Stimulated activated CD8-positive, alpha-beta memory T cell treated with anti-CD3 and anti-CD28 coated beads, Interleukin-2, amount 100 ng/mL, for 1 hour (primary cell): ENCODE measurements at places on chromosomes 3 and 15.
A peak's percentile ranks its signal among the peaks of the same experiment; 100 is the strongest.

GRCh38 chr15:73573572-73573971, 59.6 kb downstream of the NPTN start:
- DNase-seq = no peak

DNA sequence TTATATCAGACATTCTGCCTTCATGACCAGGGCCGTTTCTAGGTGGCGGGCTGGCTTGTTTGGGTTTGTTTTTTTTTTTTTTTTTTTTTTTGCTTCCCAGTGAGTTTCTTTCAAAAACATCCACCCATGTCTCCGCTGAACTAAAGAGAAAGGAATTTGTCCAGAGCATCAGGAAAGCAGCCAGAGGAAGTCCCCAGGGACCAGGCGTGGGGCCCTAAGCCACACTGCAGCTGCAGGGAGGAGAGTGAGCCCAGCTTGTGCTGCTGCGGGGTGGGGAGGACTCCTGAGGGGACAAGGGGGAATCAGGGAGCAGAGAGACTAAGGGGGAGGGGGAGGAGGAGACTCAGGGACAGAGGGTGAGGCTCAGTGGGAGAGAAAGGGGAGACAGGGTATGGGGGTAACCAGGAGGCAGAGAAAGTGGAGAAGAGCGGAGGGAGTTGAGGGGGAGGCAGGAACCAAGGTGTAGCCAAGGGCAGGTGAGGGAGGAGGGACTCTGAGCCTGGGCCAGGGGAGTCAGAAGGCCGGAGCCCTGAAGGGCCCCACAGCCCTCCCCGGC, 49.5 kb downstream of the CYP11A1 start:
- DNase-seq = no peak

GRCh38 chr3:37174532-37175126, at the start of gene LRRFIP2:
TSS of gene LRRFIP2 (minus strand) at chr3:37174582. CDS start at chr3:37148983, 25,599 bp downstream.
- DNase-seq = no peak

DNA sequence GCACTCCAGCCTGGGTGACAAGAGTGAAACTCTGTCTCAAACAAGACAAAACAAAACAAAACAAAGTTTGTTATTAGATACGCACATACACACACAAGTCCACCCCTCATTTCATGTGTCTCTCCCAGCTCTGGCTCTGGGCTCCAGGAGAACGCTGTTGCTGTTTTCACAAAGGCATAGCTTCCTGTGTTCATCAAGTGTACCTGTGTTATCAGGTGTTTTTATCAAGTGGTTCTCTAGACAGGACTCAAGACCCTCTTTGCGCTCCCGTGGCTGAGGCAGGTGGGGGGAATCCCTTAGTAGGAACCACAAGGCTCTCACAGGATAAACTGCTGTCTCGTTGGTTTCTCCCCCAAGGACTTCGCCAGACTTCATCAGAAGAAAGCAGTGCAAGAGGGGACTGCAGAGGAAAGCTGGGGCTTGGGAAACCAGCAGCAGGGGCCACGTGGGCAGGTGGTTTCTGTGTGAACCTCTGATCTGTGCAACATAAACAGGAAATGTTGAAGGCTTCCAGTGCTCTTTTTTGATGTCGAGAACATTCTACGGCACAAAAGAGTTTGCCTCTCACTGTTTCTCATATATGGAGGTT, 6.9 kb upstream of the PPP1R2 start:
- DNase-seq = peak; percentile 62

DNA sequence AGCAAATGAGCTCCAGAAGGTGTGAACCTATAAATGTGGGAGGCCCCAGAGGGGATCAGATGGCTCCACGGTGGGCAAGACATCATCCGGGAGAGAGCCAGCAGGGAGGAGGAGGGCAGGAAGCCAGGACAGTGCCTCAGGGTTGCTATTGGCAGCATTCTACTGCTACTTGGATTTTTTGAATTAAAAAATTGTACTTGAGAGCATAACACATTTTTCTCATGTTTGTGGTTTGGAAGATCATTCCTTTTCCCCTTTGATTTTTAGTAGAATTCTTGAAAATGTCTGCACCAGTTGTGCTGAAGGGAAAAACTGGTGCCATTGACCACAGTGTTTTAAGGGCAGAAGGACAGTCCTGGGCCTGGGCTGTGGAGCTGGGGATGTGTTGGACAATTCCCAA, 59.2 kb downstream of the LYZL4 start:
- DNase-seq = no peak

DNA sequence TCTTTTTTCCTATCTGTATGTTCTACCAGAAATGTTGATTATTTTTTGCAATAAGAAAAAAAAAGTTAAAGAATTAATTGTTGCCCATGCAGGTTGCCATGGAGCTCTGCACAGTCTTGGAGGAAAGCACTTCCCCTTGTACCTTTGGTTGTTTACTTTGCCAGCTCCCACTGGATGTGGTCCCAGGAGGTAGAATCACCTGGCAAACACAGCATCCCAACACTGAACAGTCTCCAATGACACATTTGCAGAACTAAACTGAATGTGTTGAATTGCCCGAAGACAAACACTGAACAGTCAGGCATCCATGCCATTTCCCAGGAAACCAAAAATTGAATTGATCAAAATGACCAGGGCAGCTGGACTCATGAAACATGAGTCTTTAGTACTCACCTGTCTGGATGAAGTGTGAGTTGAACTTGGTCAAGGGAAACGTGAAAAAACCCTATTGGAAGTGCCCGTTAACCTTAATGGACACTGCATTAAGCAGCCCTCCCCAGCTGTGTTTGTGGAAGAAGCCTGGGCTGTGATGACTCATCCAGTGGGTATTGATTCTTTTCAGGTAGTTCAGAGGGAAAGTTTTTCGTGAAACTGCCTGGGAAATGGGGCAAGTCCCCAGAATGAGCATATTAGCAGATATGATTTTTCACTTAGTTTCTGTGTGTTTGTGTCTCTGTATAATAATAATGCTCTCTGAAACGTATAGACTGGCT, 284.7 kb upstream of the STT3B start:
- DNase-seq = no peak

DNA sequence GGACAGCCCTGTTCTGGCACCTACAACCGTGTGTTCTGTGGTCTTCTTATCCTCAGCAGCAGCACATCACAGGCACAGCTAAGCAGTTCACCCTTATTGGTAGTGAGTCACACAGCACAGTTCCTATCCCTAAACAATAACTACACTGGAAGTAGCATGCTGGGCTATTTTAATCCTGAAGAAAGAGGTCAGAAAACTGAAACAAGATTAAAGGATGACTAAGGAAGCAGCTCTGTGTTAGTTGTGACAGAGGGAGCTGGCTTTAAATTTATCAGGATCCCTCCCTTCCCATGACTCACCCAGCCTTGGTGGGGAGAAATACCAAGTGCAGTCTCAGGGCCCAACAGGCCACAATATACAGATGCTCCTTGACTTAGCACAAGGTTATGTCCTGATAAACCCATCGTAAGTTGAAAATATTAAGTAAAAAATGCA, 144.3 kb downstream of the ERC2 start:
- DNase-seq = no peak

DNA sequence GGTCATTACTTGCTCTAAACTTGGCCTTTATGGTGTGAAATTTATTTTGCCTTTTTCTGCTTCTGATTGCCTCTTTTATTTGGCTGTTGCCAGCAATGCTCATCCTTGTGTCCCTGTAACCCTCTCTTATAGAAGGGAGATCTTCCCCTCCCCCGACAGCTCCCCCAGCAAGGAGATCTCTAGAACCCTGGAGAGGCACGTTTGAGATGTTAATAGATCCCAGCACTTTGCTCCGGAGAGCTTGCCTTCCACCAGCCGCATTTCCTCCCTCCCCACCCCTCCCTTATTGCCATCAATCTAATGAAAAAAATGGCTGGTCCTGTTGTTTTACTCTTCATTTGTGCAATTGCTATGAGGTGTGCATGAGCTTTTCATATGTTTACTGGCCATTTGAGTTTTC, 18.2 kb downstream of the TRIM71 start:
- DNase-seq = no peak

DNA sequence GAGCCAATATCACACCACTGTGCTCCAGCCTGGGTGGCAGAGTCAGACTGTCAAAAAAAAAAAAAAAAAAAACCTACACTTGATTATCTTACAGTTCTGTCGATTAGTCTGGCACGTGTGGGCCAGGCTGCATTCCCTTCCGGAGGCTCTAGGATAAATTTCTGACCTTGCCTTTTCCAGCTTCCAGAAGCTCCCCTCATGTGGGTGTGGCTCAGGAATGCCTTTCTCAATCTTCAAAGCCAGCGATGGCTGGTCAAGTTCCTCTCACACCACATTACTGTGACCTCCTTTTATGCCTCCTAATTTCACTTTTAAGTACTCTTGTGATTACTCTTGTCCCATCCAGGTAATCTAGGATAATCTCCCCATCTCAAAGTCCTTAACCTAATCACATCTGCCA, 58.2 kb upstream of the DUT start:
- no peak for DNase-seq

DNA sequence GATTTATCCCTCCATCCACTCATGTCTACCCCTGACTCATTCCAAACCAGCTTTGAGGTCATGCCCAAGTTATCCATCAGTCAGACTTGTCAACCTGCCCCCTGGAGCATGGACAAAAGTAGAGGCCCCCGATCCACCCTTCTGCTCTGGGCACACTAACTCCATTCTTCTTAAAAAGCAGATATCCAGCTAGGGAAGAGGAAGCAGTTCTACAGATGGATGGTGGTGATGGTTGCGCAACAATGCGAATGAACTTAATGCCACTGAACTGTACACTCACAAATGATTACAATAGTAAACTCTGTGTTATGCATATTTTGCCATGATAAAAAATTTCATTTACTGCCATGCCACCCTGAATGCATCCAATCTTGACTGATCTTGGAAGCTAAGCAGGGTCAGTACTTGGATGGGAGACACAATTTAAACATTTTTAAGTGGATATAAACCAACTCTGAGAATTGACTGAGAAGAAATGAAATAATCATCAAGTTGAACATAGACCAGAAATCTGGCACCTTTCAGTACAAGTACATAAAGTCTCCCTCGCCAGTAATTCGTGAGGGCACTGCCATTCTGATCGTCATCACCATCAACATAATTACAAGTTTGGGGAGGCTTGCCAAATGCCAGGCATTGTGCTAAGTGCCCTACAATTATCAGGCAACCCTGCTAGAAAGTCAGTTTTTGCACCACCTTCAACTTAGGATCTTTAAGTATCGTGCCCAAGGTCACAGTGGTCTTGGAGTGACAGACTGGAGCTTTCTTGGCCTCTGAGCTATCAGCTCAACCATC, 124.8 kb downstream of the ATP10A start:
- no peak for DNase-seq

GRCh38 chr3:165640031-165640430, 197.2 kb downstream of the BCHE start:
- DNase-seq = no peak

DNA sequence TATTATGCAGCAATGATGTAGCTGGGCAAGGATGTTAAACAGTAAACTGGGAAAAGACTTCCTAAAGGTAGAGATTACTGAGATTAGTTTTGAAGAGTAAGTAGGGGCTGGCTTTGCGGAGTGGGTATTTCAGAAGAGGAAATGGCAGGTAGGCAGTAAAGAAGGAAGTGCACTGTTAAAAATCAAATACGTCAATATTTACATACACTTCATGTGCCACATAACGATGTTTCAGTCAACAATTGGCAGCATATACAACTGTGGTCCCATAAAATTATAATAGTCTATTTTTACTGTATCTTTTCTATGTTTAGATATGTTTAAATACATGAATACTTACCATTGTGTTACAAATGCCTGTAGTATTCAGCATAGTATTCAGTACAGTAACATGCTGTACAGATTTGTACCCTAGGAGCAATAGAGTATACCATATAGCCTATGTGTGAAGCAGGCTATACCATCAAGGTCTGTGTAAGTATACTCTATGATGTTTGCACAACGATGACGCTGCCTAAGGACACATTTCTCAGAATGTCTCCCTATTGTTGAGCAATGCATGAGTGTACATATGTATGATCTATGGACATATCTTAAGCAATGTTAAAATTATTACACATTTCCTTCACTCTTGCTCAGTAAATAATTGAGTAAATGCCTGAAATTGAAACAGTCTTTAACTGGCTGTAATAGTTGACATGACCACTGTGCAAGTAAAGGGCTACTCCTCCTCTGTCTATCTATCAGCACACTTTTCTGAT, 196.7 kb downstream of the ISL2 start:
- no peak for DNase-seq

DNA sequence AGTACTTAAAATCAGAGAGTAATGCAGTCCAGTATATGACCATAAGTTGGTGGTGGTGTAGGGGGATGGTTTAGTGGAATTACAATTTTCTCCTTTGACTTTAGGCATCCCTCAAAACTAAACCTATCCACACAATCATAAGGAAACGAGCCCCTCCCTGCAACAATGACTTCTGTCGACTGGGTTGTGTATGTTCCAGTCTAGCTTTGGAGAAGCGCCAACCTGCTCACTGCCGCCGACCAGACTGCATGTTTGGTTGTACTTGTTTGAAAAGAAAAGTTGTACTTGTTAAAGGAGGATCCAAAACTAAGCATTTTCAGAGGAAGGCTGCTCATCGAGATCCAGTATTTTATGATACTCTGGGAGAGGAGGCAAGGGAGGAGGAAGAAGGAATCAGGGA, 52.8 kb downstream of the MGA start:
- DNase-seq = no peak

GRCh38 chr3:103953796-103954195, 1412.9 kb upstream of the ALCAM start:
- DNase-seq = no peak

GRCh38 chr3:13162549-13163320, 89.5 kb upstream of the IQSEC1 start:
- DNase-seq = no peak

DNA sequence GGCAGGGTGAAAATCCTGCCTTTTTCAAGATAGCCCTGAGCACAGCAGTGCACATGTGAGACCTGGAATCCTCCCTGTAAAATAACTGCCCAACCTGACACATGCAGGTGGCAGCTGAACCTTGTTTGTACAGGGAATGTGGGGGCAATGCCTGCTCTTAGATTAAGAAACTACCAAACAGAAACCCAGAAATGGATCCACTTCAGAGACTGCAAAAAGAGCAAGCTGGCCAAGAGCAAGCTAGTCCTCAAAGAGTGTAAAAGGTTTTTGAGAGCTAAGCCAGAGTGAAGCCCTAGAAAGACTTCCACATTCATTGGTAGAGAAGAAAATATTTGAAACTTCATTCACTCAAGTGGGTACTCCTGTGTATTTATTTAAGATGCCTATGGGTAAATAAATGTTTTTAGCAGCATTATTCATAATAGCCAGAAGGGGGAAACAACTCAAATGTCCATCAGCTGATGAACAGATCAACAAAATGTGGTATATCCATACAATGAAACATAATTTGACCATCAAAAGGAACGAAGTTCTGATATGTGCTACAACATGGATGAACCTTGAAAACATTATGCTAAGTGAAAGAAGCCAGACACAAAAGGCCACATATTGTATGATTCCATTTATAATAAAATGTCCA, 96.0 kb upstream of the TSC22D2 start:
- DNase-seq = no peak
